HCT116 (cell line): ENCODE measurements at places on chromosomes 5 and 9.

DNA sequence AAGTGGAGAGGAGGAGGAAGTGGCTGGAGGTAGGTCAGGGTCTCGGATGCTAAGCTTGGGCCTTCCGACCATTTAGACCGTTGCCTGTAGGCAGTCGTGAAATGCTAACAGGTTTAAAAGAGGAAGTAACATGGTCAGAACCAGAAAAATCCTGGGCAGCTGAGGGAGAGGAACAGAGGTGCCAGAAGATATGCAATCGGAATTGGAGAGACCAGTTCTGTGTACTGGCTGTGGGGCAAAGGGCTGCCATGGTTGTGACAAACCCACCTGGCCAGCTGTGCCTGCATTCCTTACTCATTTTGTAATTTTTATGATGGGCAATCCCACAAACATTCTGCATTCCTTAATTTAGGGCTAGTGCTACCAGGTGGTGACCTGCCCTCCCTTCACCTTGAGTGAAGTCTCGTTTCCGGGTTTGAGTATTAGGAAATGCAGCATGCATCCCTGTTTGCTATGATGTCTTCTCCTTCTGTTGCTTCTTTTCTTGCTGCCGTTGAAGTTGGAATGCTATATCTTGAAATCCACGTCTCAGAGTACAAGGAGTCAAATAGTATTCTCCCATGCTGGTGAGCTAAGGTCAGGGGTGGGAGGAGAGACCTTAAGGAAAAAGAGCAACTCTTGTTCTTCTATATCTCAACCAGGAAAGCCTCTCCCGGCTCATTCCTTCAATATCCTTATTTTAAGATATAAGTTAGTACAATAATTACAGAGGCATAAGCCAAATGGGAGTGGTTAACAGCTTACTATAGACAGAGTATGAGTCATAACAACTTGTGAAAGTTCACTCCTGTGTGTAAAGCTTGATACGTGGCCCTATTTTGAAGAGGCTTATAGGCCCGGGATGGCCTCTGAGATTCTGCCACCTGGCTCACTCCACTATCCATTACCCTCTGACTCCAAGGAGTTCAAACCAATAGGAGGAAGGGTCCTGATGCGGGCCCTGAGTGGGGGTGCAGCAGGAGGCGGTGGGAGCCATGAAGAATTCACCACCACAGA lies 37.0 kb downstream of the B4GALT1 start:
- DNase-seq = no peak

DNA sequence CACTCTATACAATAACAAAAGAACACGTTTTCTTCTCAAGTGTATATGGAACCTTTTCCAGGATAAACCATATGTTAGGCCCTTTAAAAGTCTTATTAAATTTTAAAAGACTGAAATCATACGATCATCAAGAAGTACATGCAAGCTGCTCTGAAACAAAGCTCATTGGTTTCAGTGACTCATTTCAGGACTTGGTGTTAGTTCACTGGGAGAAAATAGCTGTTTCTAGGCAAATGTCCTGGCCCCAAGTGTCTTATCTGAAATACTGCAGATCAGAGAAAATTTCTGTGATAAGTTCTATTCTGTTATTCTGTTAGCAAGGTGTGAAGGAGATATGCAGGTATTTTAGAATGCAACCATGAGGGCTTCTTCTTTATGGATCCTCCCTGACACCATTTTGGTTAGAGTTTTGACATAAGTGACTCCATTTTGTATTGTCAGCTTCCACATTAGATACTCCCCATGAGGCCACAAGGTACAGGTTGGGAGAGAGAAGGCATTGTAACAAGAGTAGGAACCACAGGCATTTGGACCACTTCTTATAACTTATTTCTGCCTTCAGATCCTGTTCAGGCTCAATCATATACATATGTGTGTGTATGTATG lies 7.5 kb upstream of the CCDC180 start:
- DNase-seq = no peak

- no peak for DNase-seq
These were observed 10.8 kb upstream of the SLC12A7 start for GRCh38 chr5:1122511-1123294.

- no peak for DNase-seq
These were observed 23.1 kb downstream of the ADGRD2 start for GRCh38 chr9:124473310-124473709.

DNA sequence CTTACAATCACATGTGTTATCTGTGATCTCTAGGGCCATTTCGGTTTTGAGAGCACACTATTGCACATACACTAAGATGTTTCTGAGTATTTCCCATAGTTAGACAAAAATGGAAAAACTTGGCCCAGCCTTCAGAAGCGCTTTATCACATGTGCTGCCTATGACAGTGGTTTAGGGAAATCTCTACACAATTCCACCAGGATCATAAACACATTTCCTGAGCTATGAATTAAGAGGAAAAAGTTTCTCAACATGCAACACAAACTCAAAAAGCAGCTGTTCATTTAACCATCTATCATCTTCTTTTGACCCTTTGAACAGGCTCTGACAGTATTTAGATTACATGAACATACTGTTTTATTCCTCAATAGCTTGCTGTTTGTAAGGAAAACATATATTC lies 15.1 kb downstream of the FGF1 start:
- no peak for DNase-seq

DNA sequence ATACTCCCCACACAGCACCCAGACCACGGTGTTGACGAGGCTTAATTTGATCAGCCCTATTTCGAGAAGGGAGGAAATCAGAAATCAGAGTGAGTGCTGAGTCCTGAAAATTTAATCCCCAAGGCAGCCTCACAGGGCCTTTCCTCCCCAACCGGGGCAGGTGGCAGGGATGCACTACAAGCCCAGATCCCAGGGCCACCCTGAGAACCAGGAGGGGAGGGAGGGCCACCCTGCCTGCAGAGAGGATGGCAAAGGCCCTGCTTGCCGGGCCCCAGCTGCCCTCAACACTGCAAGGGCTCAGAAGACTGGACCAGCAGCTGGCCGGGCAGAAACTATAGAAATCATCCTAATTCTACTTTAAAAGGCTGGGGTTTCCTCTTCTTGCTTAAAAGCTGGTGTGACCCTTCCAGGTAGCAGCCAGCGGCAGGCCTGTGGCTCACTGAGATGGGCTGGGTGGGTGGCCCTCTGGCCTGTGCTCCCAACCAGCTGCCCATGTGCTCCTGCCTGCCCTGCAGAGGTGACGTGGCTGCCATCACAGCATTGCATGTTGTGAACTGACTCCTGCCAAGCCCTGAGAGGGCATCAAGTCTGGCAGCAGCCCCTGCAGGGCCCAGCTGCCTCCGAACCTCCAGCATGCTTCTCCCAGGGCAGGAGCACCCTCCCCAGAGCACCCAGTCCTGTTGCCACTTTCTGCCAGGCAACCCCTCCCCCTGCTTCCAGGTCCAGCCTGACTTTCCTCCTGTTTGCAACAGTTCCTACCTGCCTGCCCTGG lies 122.8 kb downstream of the ADAMTS2 start:
- no peak for DNase-seq

DNA sequence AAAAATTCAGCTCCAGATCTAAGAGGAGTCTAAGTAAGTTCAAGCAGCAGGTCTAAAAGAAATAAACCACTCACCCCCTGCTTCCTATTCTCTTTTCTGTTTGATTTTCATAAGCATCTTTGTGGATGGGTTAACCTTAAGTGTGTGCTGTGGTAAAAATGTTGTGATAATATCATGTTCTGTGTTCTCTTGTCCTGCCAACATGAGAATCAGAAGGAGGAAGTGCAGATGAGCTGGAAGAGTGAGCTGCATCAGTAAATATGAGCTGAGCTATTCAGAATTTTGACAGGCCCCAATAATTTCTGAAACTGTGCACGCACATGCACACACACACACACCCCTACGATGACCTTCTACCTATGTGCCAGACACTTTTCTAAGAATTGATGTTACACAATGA lies 186.5 kb upstream of the ANKRD55 start:
- DNase-seq = no peak

- DNase-seq = no peak
These were observed 6.2 kb downstream of the NR6A1 start for GRCh38 chr9:124764774-124765438.

- DNase-seq = no peak
These were observed 77.5 kb upstream of the ZNF169 start for GRCh38 chr9:94181408-94182181.

DNA sequence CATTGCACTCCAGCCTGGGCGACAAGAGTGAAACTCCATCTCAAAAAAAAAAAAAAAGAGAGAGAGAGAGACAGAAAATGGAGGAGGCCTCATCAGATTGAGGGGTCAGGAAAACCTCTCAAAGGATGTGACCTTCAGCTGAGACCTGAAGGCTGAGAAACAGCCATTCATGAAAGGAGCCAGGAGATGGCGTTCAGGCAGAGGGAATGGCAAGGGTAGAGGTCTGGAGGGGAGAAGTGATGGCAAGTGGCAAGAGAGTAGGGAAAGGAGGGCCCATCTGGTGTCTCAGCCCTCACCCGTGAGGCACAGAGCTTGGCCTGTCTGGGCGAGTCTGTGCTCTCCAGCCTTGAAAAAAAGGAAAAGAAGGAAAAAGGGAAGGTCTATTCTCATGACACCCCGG lies 17.0 kb downstream of the CAMK2A start:
- no peak for DNase-seq

- DNase-seq = no peak
These were observed 25.2 kb downstream of the WNK2 start for GRCh38 chr9:93209097-93209496.

- no peak for DNase-seq
These were observed 355.8 kb upstream of the SMARCA2 start for GRCh38 chr9:1659363-1659690.

GRCh38 chr5:103112910-103113309 lies 7.0 kb downstream of the GIN1 start:
- DNase-seq = no peak

DNA sequence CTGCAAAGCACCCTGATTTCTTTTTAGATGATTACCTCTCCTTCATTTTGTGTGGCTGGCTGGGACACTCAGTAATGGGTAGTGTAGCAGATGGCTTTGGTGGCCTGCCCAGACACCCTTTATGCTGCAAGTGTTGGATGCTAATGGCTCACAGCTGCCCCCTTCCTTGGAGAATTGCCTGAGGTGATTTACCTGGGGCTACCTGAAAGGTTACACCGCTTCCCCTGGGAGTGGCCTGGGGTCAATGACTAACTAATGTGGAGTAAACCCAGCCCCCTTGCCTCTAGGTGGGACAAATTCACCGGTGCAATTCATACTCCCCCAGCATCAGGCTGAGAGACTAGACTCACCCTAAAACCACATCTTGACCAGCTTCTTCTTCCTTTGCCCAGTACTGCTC lies 23.5 kb upstream of the HAND1 start:
- DNase-seq = no peak

GRCh38 chr5:10994091-10994986 lies 233.3 kb upstream of the DAP start:
- DNase-seq = no peak

- DNase-seq = no peak
These were observed 410 bp downstream of the GLIPR2 start for GRCh38 chr9:36136894-36137391.

GRCh38 chr5:18403941-18404438 lies 769.7 kb downstream of the TAF11L14 start:
- DNase-seq = no peak

- no peak for DNase-seq
These were observed 20.1 kb downstream of the RCL1 start for GRCh38 chr9:4812858-4813257.

GRCh38 chr5:136309376-136309775 lies 56.0 kb downstream of the TRPC7 start:
- DNase-seq = no peak

DNA sequence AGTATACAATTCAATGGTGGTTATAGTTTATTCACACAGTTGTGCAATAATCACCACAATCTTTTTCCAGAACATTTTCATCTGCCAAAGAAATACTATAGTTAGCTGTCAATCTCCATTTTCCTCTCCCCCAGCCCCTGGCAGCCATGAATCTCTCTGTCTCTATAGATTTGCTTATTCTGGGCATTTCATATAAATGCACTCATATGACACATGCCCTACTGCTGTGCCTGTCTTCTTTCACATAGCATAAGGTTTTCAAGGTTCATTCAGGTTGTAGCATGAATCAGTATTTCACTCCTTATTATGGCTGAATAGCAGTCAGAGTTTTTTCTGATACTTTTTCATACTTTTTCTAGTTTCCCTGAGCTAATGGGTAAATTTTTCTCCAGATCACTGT lies 127.6 kb downstream of the HSPA4 start:
- DNase-seq = no peak

- DNase-seq = no peak
These were observed 60.9 kb downstream of the FREM1 start for GRCh38 chr9:14849296-14849695.

GRCh38 chr5:14178671-14179211 lies 35.6 kb downstream of the TRIO start:
- no peak for DNase-seq

GRCh38 chr9:131724683-131725082 lies 15.2 kb downstream of the RAPGEF1 start:
- no peak for DNase-seq

- no peak for DNase-seq
These were observed 36.7 kb downstream of the SLC27A6 start for GRCh38 chr5:129001841-129002526.

GRCh38 chr9:98185021-98185567 lies 7.3 kb downstream of the CORO2A start:
- DNase-seq = no peak

GRCh38 chr5:2299388-2300220 lies 416.9 kb upstream of the IRX4 start:
- no peak for DNase-seq

DNA sequence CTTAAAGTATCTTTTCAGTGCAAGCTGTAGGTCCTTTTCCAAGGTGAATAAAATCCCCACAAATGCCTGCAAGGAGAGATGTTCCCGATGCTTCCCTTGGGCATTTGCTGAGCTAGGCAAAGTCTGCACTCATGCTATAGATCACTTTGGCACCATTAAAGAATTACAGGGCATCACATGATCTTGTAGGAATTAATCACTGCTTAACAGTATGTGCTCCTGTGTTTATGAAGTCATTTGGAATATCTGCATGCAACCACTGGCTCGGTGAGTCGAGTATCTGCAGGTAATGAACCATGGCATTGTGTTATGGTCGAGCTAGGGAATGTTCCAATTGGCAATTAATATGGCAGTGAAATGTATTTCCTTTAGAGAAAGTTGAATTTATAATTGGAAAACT lies 615.1 kb downstream of the TLE1 start:
- DNase-seq = no peak

DNA sequence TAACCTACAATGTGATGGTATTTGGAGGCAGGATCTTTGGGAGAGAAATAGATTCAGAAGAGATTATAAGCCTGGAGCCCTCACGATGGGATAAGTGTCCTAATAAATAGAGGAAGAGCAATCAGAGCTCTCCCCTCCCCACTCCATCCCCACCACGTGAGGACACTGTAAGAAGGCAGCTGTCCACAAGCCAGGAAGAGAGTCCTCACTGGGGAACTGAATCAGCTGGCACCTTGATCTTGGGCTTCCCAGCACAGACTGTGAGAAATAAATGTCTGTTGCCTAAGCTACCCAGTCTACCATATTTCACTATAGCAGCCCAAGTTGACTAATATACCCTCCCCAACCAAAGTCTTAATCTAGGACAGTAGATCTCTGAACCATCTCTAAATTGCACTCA lies 118.1 kb downstream of the SUSD1 start:
- no peak for DNase-seq
